ENCODE measurements at places on chromosomes 11 and 22. TPM values are rescaled to one million over a fixed set of nuclear protein-coding genes. Genes with fewer than 3 reads are reported as not detected.
A peak's percentile ranks its signal among the peaks of the same experiment; 100 is the strongest.

- no peak for DNase-seq
Measured at GRCh38 chr11:26764315-26764714, 42.5 kb upstream of the SLC5A12 start.

- DNase-seq, result no peak
Measured at GRCh38 chr11:17658211-17658610, 61.2 kb upstream of the MYOD1 start.

DNA sequence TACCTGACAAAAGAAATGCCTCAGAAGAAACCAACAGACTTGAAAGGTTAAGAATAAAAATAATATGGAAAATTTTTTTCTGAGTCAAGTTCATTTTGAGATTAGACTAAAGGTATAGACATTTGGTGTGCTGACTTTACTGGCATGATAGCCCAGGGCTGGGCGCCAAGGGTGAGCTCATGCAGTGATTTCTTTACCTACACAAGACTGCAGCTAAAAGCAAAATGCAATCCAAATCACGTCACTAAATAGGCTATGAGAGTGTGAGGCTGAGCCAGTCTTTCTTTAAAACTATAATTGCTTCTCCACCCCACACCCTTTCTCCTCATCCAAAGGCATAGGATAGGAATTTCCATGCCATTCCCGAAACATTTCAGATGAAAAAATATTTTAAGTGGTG lies 196.5 kb downstream of the FAM76B start:
- no peak for DNase-seq

DNA sequence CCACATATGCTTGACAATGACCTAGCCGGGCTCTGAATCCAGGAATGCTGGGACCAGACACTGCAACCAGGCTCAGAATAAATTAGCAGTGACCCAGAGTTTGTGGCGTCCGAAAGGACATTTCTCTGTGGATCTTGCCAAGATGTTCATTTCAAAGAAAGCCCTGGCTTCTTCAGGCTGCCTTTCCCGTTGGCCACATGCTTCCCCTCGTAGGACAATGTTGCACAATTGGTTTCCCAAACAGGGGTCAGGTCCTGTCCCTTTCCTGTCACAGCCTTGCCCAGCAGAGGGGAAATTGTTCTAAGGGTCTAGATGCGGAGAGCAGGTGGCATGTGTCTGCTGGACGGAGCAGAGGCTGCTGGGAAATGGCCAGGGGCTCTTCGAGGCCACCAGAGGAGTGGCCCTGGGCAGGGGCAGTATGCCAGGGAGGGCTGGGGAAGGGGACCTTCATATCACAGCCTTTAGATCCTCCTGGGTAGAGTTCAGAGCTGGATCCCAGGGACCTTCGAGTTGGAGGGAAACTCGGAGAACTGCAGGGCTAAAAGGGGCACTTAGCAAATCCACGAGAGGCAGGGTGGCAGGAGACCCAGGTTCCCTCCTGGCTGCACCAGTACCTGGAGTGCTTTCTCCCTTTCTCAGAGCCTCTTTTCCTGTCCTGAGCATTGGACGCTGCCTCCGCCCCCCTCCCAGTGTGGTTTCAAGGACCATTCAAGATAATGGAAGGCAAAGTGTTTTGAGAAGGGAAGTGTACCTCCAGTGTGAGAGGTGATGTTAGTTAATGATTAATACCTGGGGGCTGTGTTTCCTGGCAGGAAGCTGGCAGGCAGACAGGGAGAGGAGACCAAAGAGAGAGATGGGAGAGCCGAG lies 42.3 kb downstream of the C11orf96 start:
- no peak for DNase-seq

DNA sequence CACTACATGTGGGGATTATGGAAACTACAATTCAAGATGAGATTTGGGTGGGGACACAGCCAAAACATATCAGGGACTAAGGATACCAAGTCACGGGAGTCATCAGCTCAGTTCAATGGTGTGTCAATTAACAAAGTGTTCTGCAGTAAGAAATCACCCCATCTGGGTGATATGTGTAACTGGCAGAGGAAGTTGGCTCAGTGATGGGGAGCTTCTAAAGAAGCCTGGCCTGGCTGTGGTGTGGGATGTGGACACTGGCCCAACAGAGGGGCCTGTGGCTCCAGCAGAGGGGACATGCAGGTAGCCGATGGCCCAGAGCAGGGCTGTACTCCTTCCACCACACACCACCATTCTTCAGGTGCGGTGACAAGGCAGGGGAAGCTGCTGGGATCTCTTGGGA lies 31.6 kb downstream of the RPS6KA4 start:
- DNase-seq, result no peak

DNA sequence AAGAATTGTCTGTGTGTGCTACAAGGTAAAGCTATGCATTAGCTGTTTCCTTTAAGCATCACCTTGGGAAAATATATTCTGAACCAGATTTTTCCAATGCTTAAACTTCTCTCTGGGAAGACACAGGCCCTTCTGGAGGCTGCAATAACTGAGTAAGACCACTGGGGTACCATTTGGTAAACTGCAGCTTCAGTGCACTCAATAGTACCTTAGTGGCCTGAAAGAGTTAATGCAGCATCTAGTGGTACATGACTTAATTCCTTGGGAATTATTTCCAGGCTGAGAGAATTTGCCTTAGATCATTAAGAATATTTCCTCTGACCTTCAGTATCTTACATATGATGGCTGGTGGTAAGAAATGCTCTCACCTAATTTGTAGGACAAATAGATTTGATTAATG lies 727.4 kb downstream of the DLG2 start:
- DNase-seq, result no peak

DNA sequence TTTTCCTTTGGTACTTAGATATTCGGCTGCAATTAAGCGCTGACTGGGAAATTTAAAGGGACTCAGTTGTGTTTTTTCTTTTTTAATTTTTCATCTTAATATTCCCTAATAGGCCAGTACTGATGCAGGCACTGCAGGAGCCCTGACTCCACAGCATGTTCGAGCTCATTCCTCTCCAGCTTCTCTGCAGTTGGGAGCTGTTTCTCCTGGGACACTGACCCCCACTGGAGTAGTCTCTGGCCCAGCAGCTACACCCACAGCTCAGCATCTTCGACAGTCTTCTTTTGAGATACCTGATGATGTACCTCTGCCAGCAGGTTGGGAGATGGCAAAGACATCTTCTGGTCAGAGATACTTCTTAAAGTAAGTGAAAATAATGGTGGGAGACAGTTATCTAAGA lies 3.8 kb downstream of the YAP1 start:
- no peak for DNase-seq

DNA sequence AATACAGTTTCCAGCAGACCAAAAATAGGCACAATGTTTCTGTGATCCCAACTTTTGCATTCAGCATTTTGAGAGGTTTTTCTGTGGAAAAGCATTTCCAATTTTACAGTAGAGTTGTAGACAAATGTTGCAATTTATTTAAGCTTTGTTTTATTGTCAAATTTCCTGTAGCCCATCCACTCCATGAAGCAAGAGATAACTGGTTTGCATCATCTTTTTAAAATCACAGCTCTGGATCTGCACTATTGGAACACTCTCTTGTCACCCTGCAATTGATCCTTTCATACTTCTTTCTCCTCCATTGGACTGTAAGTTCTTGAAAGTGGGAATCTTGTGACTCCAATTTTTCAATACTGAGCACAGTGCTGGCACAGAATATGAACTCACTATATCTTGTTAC lies 86.0 kb downstream of the MAML2 start:
- DNase-seq, result no peak

GRCh38 chr22:26835023-26835422 lies 177.6 kb downstream of the MIAT start:
- DNase-seq, result no peak

- DNase-seq, result no peak
Measured at GRCh38 chr11:87966694-87967093, 208.5 kb downstream of the RAB38 start.

- no peak for DNase-seq
Measured at GRCh38 chr11:120184946-120185705, 25.7 kb upstream of the OAF start.

DNA sequence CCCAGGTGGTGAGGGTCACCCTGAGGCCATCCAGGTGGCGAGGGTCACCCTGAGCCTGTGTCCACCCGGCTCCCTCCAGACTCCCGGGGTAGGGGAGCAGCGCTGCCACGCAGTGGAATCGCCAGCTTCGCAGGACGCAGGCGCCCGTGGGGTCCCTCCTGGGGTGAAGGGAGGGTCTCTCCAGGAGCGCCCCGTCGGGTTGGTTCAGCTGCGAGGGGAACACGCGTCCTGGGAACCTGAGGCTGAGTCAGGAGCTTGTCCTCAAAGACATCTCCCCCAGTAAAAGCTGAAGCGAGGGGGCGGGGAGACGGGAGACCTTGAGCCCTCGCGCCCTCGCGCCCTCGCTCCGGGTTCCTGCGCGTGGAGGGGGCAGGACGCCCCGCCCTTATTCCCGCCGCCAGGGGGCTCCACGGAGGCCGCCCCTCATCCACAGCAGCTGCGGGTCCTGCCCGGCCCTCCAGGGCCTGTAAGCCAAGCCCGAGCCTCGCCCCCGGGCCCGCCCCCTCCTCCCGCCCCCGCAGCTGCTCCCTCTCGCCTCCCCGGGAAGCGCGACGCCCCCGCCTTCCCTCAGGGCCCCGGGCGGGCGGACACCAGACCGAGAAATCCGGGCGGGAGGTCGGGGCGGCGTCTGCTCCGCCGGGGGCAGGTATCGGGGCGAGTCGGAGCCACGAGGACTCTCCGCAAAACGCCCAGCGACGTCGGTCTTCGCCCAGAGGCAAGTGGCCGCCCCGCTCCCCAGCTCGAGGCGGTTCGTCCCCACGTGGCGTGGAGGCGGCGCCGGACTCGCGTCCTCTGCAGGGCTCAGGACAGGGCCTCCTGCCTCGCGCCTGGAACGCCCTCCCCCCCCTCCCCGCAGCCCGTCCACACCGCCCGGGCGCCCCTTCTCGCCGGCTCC lies 22.8 kb downstream of the PIM3 start:
- no peak for DNase-seq

DNA sequence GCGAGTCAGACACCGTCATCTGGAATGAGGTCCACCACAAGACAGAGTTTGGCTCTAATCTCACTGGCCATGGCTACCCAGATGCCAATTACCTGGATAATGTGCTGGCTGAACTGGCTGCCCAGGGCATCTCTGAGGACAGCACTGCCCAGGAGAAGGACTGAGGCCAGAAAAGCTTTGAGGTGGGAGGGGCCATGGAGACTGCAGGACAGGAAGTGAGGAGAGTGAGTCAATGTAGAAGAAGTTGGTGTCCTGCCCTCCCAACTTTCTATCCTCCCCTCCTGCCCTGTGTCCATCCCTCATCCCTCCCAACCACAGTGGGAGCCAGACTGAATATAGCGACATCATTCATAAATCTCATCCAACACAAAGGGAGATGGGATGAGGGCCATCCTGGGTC lies 8.0 kb downstream of the MPEG1 start:
- no peak for DNase-seq

GRCh38 chr11:232783-233565 lies 3.2 kb downstream of the SIRT3 start:
- DNase-seq, result no peak

DNA sequence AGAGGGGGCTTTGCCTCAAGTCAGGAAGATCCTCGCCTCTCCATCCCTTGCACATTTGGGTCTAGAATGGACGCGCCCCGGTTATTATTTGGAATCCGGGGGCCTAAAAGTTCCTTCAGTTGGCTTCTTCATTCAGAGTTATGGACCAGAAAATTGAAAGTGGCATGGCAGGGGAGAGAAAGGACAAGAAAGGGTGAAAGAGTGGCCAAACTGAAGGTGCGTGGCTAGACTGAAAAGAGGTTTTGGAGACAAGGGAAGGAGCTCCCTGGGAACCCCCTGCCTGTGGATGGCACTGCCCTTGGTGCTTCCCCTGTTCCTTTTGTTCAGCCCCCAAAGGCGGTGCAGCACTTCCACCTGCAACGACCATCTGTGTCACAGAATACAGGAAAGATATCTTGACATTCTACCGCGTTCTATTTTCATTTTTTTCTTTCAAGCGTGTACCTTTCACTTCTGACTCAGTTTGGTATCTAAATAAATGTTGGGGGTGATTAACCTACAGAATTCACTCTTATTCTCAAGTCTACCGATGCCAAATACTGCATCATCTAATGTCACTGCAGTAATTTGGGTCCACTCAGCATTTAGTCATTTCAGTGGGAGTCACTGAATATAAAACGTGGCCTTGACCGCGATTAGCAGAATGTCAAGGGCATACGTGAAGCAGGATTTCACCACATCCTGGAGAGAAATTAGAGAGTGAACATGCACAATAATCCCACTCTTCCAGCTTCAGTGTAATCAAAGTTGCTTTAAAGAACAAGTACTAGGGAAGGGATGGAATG lies 88.1 kb upstream of the ARHGAP32 start:
- peak; percentile 26 for DNase-seq

- DNase-seq, result peak; percentile 79
Measured at GRCh38 chr11:126440792-126441514, 85.5 kb downstream of the ST3GAL4 start.

DNA sequence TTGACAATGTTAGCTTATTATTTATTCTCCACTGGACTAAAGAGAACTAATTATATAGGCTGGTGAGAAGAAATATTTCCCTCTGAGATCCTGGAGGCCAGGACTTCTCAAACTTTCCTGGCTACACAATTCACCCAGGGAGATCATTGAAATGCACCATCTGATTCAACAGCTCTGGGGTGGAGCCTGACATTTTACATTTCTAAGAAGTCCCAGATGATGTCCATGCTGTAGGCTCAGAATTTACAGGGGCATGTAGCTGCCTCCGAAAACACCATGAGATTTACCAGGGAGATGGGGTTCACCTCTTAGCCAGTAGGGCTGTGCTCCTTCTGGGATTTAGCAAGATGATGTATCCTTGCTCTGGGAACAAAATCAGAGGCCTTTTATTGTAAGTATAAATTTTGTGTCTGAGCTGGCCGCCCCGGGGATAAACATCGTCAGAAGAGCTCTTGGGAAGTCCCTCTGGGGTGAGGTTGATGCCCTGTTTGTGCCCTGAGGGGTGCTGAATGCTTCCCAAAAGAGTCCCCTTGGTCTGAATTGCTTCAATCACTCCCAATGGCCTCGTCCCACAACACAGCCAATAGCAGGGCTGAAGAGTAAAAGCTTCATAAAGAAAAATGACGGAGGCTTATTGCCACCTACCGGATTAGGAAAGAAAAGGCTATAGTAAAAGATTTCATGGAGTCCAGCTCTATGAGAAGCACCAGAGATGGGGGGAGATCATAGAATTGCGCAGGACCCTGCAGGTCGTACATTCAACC lies 33.4 kb upstream of the API5 start:
- DNase-seq, result no peak

GRCh38 chr11:20125927-20126326 lies 34.3 kb downstream of the DBX1 start:
- no peak for DNase-seq

DNA sequence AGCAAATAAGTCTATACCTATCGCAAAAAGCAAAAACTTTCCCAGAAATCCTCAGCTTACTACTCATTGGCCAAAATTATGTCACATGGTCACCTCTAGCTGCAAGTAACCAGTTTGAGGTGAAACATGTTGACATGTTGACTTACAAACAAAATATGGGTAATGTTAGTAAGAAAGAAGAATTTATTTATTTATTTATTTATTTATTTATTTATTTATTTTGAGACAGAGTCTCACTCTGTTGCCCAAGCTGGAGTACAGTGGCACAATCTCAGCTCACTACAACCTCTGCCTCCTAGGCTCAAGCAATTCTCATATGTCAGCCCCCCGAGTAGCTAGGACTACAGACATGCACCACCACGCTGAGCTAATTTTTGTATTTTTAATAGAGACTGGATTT lies 5.4 kb upstream of the SLC35C1 start:
- DNase-seq, result no peak

The RIC3 gene
- 7.8 TPM for total RNA-seq

The POTEH gene
- total RNA-seq, result not detected

The DRD4 gene
- 0.42 TPM for total RNA-seq

The POU2AF3 gene
- not detected for total RNA-seq

The NOX4 gene
- total RNA-seq, result not detected

The CSNK2A3 gene
- 3.3 TPM for total RNA-seq

The CHADL gene
- 1.0 TPM for total RNA-seq

The OR52H1 gene
- not detected for total RNA-seq

The CHRM1 gene
- not detected for total RNA-seq
